NCI-H2081 (cell line): ENCODE measurements at places on chromosomes 2 and 18.

GRCh38 chr18:32805354-32805753, 32.5 kb upstream of the KLHL14 start:
- DNase-seq, result no peak

DNA sequence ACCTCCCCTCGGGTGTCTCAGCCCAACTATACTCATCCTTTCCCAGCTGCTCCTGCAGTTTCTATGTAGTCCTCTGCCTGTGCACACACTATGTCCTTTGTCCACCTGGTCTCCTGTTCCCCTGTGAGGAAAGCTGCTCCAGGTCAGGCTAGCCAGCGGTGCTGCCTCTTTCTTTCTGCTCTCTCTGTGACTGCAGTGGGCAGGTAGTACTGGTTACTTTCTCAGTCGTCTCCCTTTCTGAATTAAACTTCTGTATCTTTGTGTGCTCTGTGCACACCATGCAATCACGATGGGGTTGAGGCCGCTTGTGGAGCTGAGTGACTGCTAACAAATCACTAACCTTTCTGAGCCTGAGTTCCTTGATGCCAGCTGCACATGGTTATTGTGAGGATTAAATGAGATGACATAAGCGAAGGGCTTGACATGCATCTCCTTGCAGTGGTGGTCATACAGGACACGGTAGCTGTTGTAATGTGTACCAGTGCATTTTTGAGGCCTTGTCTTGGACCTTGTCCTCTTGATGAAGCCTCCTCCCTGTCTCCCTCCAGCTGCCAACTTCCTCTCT, 3.5 kb downstream of the FARP2 start:
- no peak for DNase-seq

GRCh38 chr2:156483741-156484173, 47.6 kb downstream of the GPD2 start:
- no peak for DNase-seq

DNA sequence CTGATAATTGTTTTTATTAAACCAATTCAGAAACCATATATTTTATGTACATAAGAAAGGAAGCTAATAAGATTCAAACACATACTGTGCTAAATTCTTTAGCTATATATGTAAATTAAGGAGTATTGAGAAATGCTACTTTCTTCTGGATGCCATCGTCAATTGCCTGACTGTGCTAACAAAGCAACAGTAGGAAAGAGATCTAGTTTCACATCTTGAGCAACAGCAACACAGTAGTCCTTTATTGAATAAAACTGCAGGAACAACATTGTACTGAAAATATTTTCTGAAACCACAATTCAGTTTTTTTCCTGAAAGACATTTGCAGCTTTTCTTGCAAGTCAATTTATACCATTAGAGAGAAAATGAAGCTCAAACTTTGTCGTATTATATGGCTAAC, 1404.9 kb upstream of the SLC39A10 start:
- DNase-seq, result no peak

DNA sequence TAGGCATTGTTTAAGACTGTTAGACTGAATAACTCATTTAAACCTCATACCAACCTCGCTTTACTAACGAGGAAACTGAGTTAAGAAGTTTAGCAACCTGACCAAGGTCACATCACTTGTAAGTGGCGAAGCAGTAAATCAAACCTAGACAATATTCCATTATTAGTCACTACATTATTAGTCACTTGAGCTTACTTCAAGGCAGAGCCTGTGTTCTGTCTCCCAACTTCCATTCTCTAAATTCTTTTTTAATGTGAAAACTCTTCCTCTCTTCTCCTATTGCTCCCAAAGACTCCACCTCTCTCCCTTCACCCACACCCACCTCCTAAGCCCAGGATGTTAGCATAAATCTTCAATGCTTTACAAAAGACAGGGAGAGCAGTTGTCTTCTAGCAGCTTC, 156.5 kb downstream of the ARL6IP6 start:
- no peak for DNase-seq

GRCh38 chr2:215332872-215333595, 21.2 kb downstream of the ATIC start:
- no peak for DNase-seq

DNA sequence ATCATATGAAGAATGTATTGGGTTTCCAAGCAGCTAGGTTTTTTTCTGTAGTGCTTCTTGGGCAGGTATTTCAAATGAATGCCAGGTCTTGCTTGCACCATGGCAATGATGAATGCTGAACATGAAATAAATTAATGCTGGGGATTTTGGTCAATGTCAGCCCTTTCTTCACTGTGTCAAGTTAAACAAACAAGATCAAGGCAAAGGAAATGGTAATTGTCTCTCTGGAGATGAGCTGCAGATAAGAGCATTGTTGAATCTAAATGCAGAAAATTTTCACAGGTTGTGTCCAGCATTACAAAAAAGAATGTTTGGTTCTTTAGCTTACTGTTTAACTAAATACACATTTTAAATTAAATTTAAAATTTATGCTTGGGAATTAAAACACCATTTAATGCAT, 144.3 kb downstream of the GPD2 start:
- no peak for DNase-seq

DNA sequence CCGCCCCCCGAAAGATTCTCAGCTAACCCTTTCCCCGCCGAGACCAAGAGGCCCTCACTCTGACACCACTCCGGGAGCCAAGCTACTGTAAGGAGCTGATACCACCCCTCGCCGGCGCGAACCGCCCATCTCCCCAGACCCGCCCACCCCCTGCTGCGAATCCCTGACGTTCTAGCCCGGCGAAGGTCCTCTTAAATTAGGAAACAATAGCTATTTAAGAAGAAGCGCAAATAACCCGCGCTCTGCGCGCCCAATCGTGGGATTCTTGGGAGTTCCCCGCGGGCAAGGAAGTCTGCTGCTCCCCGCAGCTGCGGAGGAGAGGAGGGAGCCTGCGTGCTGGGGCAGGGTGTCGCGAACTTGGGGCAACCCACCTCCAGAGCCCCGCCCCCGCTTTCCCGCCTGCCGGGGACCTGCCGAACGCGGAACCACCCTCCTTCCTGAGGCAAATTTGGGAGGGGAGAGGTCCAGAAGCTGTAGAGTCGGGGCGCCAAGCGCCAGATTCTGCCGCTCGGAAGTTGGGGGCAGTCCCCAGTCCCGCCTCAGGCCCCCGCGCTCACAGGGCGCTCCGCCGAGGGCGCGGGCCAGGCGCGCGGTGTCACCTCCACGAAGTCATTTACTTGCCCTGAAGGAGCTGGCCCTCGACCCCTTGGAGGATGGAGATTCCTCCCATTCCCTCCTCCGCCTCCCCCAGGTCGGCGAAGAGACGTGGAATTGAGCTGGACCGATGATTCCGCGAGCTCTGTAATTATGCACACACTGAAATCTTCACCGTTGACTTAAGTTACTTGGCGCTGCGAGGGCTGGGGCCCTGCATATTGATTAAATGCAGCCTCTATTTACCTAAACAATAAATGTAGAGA, 8.4 kb upstream of the SP9 start:
- DNase-seq, result no peak

DNA sequence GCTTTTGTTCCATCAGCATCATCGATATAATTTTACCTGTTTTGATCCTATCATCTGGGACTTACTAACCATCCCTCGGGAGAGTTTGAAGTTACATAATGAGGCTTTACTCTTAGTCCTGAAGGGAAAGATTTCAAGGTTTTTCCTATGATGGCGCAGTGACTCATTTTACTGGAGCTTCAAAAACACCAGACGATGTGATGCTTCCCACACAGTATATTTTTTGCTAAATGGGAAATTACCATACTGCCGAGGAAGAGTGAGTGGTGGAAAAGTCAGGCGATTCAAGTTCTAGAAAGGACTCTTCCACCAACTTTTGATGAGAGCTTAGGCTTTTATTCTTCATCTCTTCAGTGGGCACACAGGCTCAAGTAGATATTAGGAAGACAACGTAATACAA, 44.6 kb upstream of the GCG start:
- no peak for DNase-seq

DNA sequence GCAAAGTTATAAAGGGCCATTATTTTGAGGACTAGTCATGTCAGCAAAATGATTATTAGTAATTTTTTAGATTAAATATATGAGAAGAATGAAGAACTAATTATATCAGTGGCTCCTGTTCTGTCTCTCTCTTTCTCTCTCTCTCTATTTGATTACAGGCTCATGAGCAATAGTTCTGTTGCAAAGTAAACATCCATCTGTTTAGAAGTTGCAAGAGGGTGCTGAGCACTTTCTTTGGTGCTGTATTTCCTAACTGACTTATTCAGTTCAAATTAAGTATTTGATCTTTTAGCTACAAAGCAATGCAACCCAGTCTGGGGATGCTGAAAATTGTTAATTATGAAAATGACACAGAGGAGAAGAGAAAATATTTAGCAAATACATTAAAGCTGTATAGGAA, 408.1 kb upstream of the UBE2E3 start:
- DNase-seq, result no peak

GRCh38 chr2:182381225-182381624, 45.6 kb downstream of the PDE1A start:
- no peak for DNase-seq

- DNase-seq, result no peak
These were observed 295.9 kb upstream of the CRIM1 start for GRCh38 chr2:36059691-36060090.
